Hepatocyte (in vitro differentiated cells): ENCODE measurements at places on chromosomes 3 and 15. TPM values are rescaled to one million over a fixed set of nuclear protein-coding genes. Genes with fewer than 3 reads are reported as not detected.

DPPA4 gene
- 9.5 and 11.4 TPM in 2 replicates for total RNA-seq

NEO1 gene
- total RNA-seq = 52.8 and 64.0 TPM in 2 replicates

MASP1 gene
- 25.1 and 29.0 TPM in 2 replicates for total RNA-seq

- no peak overlapping the region for H3K27ac ChIP-seq
- no peaks in the 10 kb centered on the region for H3K4me1 ChIP-seq
- no peak overlapping the region for H3K4me3 ChIP-seq
Measured at GRCh38 chr15:60585743-60586708, 107.1 kb upstream of the ICE2 start.

GRCh38 chr3:41331041-41331440, 131.7 kb downstream of the CTNNB1 start:
- no peak overlapping the region for H3K27ac ChIP-seq
- peaks cover 18% of the 10 kb centered on the region for H3K4me1 ChIP-seq
- H3K27me3 ChIP-seq = no peaks in the 10 kb centered on the region

DNA sequence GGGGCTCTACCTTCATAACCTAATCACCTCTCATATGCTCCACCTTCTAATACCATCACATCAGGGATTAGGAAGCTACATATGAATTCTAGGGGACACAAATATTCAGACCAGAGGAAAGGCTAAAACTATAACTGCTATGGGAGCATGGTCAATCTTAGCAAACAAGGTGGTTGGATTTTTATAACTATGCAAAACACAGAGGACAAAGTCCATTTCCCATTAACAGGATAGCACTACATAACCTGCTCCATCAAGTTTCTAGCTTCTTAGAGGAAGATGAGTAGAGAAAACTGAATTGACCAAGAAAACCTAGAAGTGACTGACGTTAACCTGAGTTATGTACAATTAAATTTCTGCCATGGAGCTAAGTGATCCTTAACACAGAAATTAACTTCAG, 398.6 kb downstream of the TBL1XR1 start:
- no peaks in the 10 kb centered on the region for H3K27me3 ChIP-seq
- no peaks in the 10 kb centered on the region for H3K36me3 ChIP-seq
- no peak overlapping the region for H3K4me3 ChIP-seq
- peaks cover 16% of the 10 kb centered on the region for H3K4me1 ChIP-seq

- no peak overlapping the region for H3K4me3 ChIP-seq
- peaks cover 37% of the 10 kb centered on the region for H3K4me1 ChIP-seq
- H3K27ac ChIP-seq = no peak overlapping the region
- no peak for DNase-seq
- H3K27me3 ChIP-seq = no peaks in the 10 kb centered on the region
Measured at GRCh38 chr3:52895418-52895817, 1.9 kb downstream of the STIMATE start.

- no peaks in the 10 kb centered on the region for H3K27me3 ChIP-seq
- DNase-seq = no peak
- H3K4me1 ChIP-seq = no peaks in the 10 kb centered on the region
- H3K27ac ChIP-seq = no peak overlapping the region
- no peak overlapping the region for H3K4me3 ChIP-seq
Measured at GRCh38 chr15:35358824-35359223, 187.1 kb downstream of the DPH6 start.

DNA sequence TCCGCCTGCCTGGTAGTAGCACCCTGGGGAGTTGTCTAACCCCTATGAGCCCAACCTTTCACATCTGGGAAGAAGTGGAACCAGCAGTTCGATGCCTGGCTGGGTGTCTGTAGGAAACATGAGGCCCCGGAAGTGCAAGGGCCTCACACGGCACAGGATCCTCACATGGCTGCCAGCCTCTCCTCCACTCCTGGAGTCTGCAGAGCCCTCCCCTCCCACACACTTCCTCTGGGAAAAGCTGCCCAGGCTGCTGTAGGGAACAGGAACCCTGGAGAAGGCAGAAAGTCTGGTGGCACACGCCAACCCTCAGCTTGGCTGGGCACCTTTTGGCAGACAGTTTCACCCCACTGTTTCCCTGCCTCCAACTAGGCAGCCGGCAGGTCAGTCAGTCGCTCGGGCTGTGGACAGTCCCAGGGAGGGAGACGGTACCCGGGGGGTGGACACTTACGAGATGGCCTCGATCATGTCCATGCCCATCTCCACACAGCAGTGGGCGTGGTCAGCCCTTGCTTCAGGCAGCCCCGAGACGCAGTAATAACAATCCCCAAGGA, 118.4 kb downstream of the ADCY5 start:
- peaks cover 3% of the 10 kb centered on the region for H3K27me3 ChIP-seq
- no peak overlapping the region for H3K4me3 ChIP-seq
- H3K36me3 ChIP-seq = no peaks in the 10 kb centered on the region
- no peak overlapping the region for H3K27ac ChIP-seq

DNA sequence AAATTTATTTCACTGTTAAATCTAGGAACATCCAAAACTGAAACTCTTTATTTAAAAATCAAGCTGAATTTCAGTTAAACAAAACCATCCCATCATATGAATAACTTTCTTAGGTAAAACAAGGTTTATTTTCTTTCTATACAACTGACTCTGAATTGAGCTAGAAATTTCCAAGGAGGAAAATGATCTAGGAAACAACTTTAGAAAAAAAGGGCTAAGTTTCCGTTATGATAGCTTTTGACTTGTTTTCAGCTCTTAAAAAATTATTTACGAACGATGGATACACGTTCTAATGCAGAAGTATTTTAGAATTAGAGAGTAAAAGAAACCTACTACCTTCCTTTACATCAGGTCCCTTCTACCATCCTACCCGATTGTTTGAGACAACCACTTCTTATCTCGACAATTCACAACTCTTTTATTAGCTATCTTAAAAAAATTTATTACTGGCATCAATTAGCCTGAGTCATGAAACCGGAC, 1.8 kb upstream of the IGF1R start:
- peaks cover under 1% of the 10 kb centered on the region for H3K4me1 ChIP-seq
- peak overlapping the region; percentile 98 for H3K27ac ChIP-seq
- peaks cover 9% of the 10 kb centered on the region for H3K27me3 ChIP-seq
- DNase-seq = no peak

DNA sequence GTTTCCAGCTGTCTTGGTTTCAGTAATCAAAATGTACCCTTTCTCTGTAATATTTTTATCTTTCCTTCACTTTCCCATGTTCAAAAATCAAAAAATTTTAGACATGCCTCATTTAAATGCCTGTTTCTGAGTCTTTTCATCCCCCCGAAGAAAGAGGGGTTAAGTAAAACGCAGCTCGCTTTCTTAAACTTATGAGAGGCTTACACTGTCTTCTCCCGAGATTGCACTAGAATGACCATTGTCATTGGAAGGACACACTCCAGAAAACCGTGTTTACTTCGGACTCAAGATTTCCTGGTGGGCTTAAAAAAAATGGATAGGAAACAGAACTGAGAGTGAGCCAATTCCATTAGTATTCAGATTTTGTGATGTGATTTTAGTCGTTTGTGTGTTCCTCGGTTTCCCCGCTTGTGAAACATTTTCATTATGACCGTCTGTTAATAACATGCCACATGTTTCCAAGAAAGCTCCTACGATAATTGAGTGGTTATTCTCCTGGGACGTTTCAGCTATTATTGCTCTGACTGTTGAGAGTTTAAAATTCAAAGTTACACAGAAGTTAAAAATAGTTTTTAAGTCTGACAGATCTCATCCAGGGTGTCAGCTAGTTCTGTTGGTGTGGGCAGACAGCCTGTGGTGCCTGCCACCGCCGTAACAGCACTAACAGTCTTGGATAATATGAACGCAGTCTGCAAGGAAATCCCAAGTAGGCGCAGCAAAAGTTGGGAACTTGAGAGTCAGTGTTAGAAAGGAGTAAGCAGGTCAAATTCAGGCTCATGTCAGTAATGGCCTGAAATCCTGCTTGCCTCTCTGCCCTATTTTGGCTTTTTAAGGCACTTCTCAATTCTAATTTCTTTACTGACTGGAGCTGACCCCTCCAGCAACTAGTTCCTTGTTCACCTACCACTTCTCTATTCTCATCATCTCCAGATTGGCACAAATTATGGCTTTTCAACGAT, 1.5 kb downstream of the CRYBG3 start:
- no peak for DNase-seq
- H3K4me1 ChIP-seq = peaks cover 21% of the 10 kb centered on the region
- peak overlapping the region; percentile 89 for H3K4me3 ChIP-seq
- H3K27ac ChIP-seq = no peak overlapping the region
- peaks cover 6% of the 10 kb centered on the region for H3K27me3 ChIP-seq

GRCh38 chr15:48466820-48467219, 135.6 kb downstream of the DUT start:
- H3K4me1 ChIP-seq = no peaks in the 10 kb centered on the region
- H3K4me3 ChIP-seq = no peak overlapping the region
- no peaks in the 10 kb centered on the region for H3K27me3 ChIP-seq
- no peak overlapping the region for H3K27ac ChIP-seq
